ENCODE measurements at places on chromosomes 6 and 20. TPM values are rescaled to one million over a fixed set of nuclear protein-coding genes. Genes with fewer than 3 reads are reported as not detected.

Gene DEFB124
- not detected for total RNA-seq

Gene ARMC2
- 1.9 TPM for total RNA-seq

Gene SLC26A8
- not detected for total RNA-seq

Gene TMEM244
- total RNA-seq: not detected

Gene TRIM38
- total RNA-seq: 14.9 TPM

Gene SLC12A5
- not detected for total RNA-seq

Gene SLPI
- total RNA-seq: 118 TPM

Gene OR12D3
- not detected for total RNA-seq

Gene POU3F2
- total RNA-seq: not detected

Gene GPR63
- 0.23 TPM for total RNA-seq

Gene TAF4
- total RNA-seq: 31.8 TPM

Gene GSTA5
- not detected for total RNA-seq

Gene PCK1
- total RNA-seq: 6.3 TPM

Gene TRIM31
- not detected for total RNA-seq

Gene DNAH8
- not detected for total RNA-seq

Gene LY6G6F
- not detected for total RNA-seq

Gene NRSN1
- total RNA-seq: not detected

Gene RNF182
- total RNA-seq: 1.0 TPM

Gene SOBP
- 0.45 TPM for total RNA-seq

Gene FAM184A
- total RNA-seq: 0.19 TPM

Gene CFAP206
- 0.21 TPM for total RNA-seq

Gene BIRC7
- total RNA-seq: 0.49 TPM

Gene TMEM14B
- 64.7 TPM for total RNA-seq

Gene RAB32
- total RNA-seq: 20.3 TPM

Gene ARFGEF3
- 7.1 TPM for total RNA-seq

Gene DEFB115
- not detected for total RNA-seq

Gene VPS16
- total RNA-seq: 37.4 TPM

Gene WASF1
- total RNA-seq: 10.9 TPM

Gene PRPH2
- 0.38 TPM for total RNA-seq

Gene DBNDD2
- total RNA-seq: 42.4 TPM

Gene SLCO4A1
- 52.1 TPM for total RNA-seq

Gene PRL
- not detected for total RNA-seq

Gene TENT5A
- 31.1 TPM for total RNA-seq

Gene FHL5
- total RNA-seq: 8.3 TPM

Gene JARID2
- total RNA-seq: 29.4 TPM

Gene RBPJL
- not detected for total RNA-seq

Gene ADGRF5
- 13.0 TPM for total RNA-seq

Gene RAD21L1
- not detected for total RNA-seq

Gene DLK2
- total RNA-seq: 26.9 TPM

Gene CCN6
- total RNA-seq: 1.0 TPM

Gene OOEP
- not detected for total RNA-seq

Gene TCF21
- total RNA-seq: not detected

Gene KCNK17
- not detected for total RNA-seq

Gene NTSR1
- not detected for total RNA-seq

Gene SHLD1
- 3.8 TPM for total RNA-seq

Gene BPIFB4
- not detected for total RNA-seq

Gene CTCFL
- not detected for total RNA-seq
